Urinary bladder (tissue), 4 donors: ENCODE measurements at places on chromosomes 2 and 18. TPM values are rescaled to one million over a fixed set of nuclear protein-coding genes. Genes with fewer than 3 reads are reported as not detected.

The PROKR1 gene
- 0.69 TPM for total RNA-seq

DNA sequence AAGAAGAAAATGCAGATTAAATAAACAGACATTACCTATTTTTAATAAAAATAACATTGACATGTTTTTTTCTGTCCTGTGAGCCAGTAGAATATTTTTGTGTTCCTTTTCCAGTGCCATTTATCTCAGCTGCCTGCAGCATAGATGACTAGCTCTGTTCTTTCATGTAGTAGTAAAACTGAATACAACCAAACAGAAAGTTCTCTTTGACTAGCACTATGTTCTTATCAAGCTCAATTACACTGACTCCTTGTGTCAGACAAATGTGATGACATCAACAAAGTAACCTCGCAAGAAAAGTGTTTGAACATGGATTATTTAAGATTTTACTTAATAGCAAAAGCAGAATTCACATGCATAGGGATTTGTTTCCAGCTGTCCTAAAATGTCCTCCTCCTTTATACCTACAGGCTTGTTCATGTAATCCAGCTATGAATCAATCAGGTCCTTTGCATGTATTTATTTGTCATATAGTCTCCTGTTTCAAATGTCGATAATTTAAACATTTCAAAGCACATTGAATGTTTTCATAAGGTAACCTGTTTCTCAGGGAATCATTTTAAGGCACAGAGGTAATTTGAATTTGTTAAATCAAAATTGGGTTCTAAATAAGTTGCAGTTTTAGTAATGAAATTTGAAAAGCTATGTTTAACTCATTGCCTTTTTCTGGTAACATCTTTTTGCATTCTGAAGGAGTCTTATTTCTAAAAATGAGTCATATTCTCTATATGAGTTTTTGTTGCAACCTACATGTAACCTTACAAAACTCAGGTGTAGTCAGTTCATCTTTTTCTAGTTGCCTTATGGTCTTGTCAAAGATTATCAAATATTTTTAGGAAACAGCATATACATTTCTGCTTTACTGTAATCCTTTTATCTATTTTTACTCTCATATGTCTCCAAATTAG lies 215.3 kb upstream of the GULP1 start:
- no peak for DNase-seq

- peak; percentile 46 for DNase-seq
Observed at GRCh38 chr18:56575819-56576663, 62.4 kb downstream of the TXNL1 start.

DNA sequence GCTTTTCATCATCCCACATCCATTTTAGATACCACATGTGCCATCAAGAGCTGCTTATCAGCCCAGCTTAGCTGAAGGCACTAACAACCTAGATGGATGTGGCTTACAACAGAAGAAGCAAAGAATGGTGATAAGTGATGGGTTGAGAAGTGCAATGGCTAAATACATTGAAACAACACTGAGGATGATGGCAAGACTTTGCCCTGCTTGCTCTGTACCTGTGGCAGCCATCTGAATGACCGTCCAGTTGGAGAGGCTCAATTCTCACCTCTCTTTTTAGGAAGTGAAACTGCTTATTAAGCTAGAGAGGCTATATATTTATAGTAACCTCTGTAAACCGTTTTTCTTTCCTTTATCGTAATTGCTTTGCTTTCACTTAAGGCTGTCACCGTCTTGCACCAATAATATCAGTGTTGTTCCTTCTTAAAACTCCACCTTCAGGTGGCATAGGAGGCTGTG lies 5.7 kb downstream of the GPATCH11 start:
- no peak for DNase-seq
